Lung microvascular endothelial cell (primary cell): ENCODE measurements at places on chromosomes 4 and X. TPM values are rescaled to one million over a fixed set of nuclear protein-coding genes. Genes with fewer than 3 reads are reported as not detected.
A peak's percentile ranks its signal among the peaks of the same experiment; 100 is the strongest.

DNA sequence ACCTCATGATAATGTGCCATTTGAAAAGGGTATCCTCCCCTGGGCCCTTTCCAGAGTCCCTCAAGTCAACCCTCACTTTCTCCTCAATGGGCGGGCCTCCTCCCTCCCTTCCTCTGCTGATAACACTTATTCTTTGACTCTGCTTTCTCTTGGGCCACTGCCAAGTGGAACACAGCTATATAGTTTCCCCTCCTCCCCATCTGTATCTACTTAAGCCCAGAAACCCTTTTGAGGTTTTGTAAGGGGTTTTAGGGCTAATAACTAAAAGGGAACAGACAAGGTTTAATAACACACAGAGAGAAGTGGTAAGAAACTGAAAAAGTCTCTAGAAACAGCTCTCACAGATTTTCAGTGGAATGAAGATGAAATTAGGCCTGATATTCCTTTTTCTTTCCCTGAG is 116.7 kb downstream of the GPC3 start:
- DNase-seq, result no peak

DNA sequence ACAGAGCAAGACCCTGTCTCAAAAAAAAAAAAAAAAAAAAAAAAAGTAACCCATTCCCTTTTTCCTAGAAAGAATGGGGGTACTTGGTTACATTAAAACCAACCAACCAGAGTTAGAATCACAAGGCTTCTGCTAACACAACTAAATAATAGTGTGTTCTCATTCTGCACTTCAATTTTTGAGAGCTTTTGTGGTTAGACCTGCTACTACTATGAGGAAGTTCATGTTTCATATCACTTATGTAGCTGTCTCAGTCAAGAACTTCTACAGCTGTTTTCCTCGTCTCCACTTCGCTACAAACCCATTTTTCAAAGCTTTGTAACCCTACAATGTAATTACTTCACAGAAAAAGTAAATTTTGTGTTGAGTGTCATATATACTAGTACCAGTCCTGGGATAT is 58.3 kb downstream of the PDHA2 start:
- no peak for DNase-seq

GRCh38 chr4:148261848-148262247 is 180.4 kb downstream of the NR3C2 start:
- DNase-seq, result no peak

GRCh38 chr4:52813546-52813945 is 48.6 kb upstream of the RASL11B start:
- no peak for DNase-seq

DNA sequence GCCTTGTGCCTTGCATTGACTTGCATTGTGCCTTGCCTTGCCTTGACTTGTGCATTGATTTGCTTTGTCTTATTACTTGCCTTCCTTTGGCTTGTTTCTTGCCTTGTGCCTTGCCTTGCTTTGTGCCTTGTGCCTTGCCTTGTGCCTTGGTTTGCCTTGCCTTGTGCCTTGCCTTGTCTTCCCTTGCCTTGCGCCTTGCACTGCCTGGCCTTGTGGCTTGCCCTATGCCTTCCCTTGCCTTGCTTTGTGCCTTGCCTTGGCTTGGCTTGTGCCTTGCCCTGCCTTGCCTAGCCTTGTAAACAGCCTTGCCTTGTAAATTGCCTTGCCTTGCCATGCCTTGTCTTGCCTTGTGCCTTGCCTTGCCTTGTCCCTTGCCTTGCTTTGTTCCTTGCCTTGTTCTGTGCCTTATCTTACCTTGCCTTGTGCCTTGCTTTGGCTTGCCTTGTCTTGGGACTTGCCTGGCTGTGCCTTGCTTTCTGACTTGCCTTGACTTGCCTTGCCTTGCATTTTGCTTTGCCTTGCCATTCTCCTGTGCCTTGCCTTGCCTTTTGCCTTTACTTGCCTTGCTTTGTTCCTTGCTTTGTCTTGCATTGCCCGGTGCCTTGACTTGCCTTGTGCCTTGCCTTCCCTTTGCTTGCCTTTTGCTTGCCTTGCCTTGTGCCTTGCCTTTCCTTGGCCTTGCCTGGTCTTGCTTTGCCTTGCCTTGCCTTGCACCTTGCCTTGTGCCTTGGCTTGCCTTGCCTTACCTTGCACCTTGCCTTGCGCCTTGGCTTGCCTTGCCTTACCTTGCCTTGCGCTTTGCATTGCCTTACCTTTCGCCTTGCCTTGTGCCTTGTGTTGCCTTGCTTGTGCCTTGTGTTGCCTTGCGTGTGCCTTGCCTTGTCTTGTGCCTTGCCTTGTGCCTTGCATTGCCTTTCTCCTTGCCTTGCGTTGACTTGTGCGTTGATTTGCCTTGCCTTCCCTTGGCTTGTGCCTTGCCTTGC is 97.5 kb downstream of the TAB3 start:
- DNase-seq, result no peak

- DNase-seq, result no peak
Measured at GRCh38 chrX:57977992-57978391, 67.7 kb upstream of the ZXDA start.

The BGN gene
- 15.3 TPM in 2 replicates for total RNA-seq

GRCh38 chr4:37503261-37503660 is 182.9 kb downstream of the RELL1 start:
- no peak for DNase-seq

DNA sequence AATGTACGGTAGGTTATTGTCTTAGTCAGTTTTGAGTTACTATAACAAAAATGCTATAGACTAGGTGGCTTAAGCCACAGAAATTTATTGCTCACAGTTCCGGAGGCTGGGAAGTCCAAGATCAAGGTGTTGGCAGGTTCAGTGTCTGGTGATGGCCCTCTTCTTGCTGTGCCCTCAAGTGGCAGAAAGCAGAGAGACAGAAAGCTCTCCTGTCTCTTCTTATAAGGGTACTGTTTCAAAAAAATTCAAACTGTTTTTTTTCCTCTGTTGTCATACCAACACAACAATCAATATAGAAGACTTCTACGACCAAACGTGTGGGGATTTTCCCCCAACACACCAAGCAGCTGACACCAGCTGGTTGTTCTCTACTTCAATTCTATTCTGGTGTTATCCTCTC is 53.4 kb downstream of the ADGRG4 start:
- no peak for DNase-seq

- no peak for DNase-seq
Measured at GRCh38 chrX:150506020-150506419, 62.4 kb upstream of the MTM1 start.

The CNGA2 gene
- not detected in 2 replicates for total RNA-seq

GRCh38 chrX:116378961-116379360 is 57.4 kb upstream of the SLC6A14 start:
- DNase-seq, result no peak

- DNase-seq, result no peak
Measured at GRCh38 chr4:188691811-188692210, 552.6 kb downstream of the TRIML1 start.

GRCh38 chrX:4754878-4755604 is 1041.6 kb upstream of the PRKX start:
- DNase-seq, result no peak

GRCh38 chr4:79540143-79540542 is 132.1 kb upstream of the GK2 start:
- DNase-seq, result no peak

The GC gene
- total RNA-seq, result not detected in 2 replicates

The HPGDS gene
- total RNA-seq, result not detected in 2 replicates

DNA sequence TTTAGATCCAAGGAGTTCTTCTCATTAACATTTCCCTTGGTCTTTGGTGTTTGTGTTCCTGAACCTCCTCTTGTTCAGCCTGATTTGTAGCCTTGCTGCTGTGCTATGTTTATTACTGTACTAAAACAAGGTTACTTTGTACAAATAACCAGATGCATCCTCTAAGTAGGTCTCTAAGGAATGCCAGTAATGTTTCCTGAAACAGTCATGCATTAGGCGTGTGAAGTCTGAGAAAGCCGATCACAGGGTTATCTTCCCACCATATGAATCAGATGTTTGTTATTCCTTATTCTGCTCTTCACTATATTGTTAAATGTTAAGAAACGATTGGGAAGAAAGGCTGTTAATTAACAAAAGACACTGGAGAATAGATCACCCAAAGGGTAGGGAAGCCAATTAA is 66.9 kb downstream of the GALNTL6 start:
- DNase-seq, result peak; percentile 82

The DDIT4L gene
- total RNA-seq, result 2.6 and 3.7 TPM in 2 replicates
